ENCODE measurements at places on chromosomes 1 and 21. TPM values are rescaled to one million over a fixed set of nuclear protein-coding genes. Genes with fewer than 3 reads are reported as not detected.

The CZIB gene
- total RNA-seq, result 49.9 TPM

The PADI3 gene
- not detected for total RNA-seq

The SERTAD4 gene
- total RNA-seq, result 16.7 TPM

- DNase-seq, result no peak
Observed at GRCh38 chr1:20365421-20366055, 74.9 kb downstream of the VWA5B1 start.

- DNase-seq, result no peak
Observed at GRCh38 chr1:30840904-30841598, 67.5 kb downstream of the SDC3 start.

GRCh38 chr1:112723511-112723839, 8.3 kb upstream of the PPM1J start:
- DNase-seq, result no peak

- DNase-seq, result no peak
Observed at GRCh38 chr1:2465371-2466269, 10.5 kb upstream of the PLCH2 start.

DNA sequence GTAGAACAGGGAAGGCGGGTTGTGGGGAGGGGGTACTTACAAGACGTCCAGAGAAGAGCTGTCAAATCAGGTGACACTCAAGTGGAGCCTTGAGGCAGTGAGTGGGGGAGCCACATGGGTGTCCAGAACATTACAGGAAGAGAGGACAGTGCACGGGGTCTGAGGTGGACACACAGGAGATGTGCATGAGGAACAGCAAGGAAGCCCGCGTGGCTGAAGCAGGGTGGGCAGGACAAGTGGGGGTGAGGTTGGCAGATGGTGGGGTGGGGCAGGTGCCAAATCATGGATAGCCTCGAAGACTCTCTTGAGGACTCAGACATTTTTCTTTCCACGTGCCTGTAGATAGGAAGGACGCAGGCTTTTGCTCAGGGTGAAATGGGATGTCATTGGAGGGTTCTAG, 921 bp downstream of the SMPDL3B start:
- DNase-seq, result no peak

GRCh38 chr1:204413170-204413535, 1.5 kb upstream of the PPP1R15B start:
- DNase-seq, result no peak

DNA sequence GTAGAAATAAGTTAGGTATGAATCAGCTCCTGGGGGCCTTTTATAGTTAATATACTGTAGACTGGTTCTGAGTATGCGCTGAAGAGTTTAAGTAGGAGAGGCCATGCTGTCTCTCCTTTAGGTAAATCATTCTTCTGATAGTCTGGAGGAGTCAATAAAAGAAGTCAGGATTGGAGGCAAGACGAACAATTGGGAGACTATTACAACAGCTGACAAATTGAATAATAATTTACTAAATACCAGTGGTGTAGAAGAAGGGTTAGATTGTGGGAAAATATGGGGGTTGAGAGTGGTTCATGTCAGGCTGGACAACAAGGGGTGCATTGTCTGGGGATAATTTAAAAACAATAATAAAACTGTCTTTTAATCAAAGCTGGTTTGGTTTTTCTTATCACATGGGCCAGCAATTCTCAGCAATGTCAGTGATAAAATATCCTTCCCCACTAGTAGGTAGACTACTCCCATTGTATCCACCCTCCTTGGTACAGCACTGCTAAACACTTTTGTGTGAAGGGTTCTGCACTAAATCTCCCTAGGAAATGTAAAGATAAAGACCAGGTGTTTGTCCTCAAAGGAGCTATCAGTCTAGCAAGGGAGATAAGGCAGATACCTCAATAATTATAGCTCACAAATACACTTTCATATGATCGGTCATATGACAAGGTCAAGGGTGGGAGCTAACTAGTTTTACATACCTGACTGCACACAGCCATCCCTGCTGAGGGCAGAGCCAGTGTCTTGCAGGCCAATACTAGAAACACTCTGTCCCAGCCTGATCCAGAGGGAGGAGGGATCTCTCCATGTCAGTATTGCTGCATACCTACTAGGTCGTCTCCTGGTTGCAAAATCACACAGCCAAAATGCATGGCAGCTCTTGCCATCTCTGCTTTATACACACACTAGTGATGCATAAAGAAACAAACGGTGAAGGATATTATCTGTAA, 299.7 kb downstream of the VAV3 start:
- DNase-seq, result no peak

GRCh38 chr1:162398999-162399580, 12.8 kb downstream of the SH2D1B start:
- no peak for DNase-seq

Measured in fibroblast of the aortic adventitia (primary cell).